ENCODE measurements at places on chromosomes 1 and 21. TPM values are rescaled to one million over a fixed set of nuclear protein-coding genes. Genes with fewer than 3 reads are reported as not detected.
A peak's percentile ranks its signal among the peaks of the same experiment; 100 is the strongest.

The S100A14 gene
- not detected for total RNA-seq

The S100A7A gene
- total RNA-seq = not detected

The HOOK1 gene
- total RNA-seq = 0.90 TPM

The SPRR2F gene
- total RNA-seq = not detected

The TMPRSS2 gene
- total RNA-seq = not detected

The TNFSF18 gene
- not detected for total RNA-seq

The PLEKHN1 gene
- 4.0 TPM for total RNA-seq

DNA sequence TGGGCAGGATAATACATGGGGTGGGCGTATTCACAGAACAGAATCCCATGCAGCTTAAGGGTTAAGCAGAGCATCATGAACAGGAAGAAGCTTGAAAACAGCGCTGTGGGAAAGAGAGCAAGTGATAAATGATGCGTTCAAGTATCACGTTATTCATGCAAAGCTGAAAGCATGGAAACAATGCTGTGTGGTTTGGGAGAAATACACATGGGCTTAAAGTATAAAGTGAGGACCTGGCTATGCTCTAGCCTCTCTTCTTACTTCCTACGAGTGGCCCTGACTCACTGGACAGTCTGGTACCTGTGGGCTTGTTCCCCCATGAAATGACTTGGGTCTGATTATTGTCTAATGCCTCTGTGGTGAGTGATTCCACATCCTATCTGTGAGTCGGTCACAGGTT is 25.7 kb downstream of the TMPRSS2 start:
- no peak for DNase-seq

DNA sequence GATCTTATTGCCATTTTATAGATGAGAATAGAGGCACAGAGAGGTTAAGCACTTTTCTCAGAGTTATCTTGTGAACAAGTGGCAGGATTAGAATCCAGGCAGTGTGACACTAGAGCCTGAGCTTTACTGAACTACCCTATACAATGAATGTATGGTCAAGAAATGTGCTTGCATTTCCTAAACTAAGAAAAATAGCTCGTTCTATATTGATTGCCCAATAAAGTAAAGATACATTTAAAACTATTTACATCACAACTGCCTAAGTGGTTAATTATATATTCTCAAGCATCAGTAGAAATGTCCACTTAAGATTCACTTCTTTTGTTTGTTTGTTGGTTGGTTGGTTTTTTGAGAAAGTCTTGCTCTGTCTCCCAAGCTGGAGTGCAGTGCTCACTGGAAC is 91.6 kb downstream of the ZFYVE9 start:
- DNase-seq = no peak

DNA sequence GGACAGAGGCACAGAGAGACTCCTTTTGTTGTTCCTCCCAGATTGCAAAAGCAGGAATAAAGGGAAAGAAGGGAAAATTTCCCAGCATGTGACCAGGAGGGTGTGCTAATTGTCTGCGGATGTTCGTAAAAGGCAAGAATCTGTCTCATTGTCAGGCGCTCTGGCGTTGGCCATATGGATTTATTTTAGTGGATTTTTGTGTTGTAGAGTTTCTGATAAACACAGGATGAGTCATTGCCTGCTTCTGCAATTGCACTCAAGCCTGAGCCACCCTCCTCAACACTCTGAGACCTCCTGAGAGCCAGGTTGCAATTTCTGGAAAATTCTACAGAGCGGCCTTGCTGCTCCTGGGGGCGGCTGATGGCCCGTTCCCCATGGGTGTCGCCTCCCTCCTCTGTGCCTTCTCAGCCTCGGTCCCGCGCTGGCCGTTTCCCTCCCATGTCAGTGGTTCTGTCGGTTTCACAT is 227.7 kb downstream of the KAZN start:
- DNase-seq = no peak

- DNase-seq = no peak
Observed at GRCh38 chr1:36174713-36175112, 18.8 kb downstream of the MAP7D1 start.

DNA sequence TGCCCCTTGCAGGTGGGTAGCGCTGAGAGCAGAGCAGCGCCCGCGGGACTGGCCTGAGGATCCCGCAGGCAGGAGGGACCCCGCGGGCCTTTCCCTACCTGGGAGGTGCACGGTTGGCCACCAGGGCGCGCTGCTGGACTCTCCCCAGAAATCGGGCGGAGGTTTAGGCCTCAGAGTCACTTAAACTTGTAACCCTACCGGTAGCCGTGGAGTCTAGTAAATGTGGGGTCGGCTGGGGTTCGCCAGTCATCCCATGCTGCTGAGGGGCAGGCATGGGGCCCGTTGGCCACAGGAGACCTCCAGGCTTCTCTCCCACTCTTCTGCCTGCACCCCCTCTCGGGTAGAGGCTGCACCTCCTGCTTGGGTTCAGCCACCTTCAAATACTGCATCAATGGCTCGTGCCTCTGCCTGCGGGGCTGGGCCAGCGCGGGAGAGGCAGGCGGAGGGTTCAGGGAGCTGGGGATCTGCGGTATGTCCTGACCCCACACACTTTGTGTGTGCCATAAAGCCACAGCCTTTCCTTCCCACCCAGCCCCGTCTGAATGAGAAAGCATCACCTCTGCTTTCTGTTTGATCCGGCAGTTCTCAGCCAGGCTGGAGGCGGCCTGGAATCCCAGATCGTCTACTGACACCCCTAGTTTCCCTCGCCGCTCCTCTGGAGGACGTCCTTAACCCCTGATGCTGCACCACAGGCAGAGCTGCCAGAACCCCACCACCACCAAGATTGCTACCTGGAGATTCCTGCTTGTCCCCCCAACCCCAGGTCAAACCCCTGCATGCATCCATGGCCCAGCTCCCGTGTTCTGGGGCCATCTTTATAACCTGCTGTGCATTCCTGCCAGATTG is 12.3 kb upstream of the GSTM4 start:
- DNase-seq = peak; percentile 81

DNA sequence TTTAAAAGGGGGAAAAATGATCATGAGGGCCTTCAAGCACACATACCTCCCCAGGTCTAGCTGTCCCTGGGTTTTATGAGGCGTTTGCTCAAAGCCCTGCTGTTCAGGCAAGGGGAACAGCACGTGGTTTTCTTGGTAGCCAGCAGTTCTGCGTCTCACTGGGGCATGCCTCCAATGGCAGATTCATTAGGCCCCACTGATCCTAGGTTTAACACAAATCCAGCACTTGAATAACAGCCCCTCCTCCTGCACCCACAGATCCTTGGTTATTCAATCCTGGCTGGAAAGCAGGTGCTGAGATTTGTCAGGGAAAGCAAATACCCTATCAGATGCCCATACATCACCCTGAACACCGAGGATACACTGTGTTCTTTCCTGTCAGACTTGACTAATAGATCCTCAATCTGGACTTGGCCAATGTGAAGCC is 106.4 kb downstream of the ZC3H11B start:
- no peak for DNase-seq

GRCh38 chr21:27647401-27647800 is 680.5 kb upstream of the ADAMTS5 start:
- DNase-seq = no peak

DNA sequence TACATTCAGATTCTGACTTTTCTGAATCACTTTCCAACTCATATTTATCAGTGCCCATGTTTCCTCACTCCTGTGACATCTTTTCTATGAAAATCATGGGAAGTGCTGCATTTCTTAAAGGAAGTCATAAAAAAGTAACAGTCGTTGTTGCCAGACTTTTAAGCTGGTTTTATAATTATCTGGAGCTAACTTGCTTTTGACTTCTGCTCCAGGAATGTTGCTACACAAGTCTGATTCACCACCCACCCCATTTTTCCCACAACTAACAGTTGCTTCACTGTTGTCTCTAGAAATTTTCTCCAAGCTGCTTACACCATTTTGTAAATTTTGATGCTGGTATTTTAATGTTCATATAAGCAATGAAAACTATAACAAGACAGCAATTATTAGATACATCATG is 12.2 kb downstream of the FCRLB start:
- DNase-seq = no peak

DNA sequence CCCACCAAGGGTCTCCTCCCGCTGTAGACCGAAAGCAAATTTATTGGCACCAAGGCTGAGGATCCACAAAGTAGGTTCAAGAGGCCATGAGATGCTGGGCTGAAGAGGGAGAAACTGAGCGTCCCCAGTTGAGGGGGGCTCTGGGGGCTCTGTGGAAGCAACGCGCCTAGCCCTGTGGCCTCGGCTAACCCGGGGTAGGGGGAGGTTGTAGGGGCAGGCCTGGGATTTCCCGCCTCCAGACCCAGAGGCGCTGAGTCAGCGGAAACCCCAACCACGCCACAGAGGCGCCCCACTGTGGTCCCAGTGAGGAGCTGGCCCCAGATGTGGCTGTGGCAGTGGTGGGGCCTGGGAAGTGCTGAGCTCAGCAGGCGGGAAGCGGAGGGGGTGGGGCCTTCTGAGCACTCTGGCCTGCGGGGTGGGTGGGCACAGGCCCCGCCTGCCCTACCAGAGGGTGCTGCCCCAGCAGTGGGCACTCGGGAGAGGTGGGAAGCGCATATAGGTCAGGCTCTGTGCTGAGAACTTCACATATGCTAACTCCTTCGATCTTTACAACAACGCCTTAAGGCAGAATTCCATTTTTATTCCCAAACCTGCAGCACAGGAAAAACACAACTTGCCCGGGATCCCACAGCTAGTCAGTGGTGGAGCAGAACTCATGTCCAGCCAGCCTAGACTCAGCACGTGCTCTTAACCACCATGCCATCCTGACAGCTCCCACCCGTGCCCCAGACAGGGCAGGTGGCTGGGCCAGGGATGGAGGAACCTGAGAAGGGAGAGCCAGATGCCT is 1.5 kb upstream of the COL16A1 start:
- DNase-seq = peak; percentile 49

DNA sequence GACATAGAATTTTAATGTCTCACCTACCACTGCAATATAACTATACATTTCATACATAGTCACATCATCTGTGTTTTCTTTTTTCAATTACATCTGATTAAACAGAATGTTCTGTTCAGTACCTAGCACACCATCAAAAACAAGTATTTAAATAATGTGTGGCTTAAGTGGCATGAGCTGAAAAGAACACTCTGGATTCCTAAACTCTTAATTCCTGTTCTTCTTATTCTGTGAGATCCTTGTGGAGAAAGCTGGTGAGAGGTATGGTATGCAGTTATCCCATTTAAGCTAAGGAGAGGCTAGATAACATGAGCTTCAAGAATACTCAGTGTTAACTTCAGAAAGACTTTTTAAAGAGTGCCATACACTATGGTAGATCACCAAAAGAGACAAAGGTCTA is 5.5 kb downstream of the TP53BP2 start:
- DNase-seq = no peak

DNA sequence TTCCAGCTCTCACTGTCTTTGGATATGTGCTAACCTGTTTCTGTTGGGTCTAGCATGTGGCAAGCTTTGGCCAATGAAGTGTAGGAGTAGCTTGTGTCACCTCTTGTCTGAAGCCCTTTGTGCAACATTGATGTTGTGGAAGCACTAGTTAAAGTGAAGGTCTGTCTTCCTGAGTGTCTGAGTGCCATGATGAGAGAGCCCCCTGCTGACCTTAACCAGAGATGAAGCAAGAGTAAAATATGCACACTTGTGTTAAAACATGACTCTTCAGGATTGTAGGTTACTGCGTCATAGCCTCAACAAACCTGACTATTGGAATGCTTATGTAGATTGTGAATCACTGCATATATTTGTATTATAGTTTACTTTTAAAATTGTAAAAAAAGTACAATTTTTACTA is 103.7 kb downstream of the NCAM2 start:
- DNase-seq = no peak

DNA sequence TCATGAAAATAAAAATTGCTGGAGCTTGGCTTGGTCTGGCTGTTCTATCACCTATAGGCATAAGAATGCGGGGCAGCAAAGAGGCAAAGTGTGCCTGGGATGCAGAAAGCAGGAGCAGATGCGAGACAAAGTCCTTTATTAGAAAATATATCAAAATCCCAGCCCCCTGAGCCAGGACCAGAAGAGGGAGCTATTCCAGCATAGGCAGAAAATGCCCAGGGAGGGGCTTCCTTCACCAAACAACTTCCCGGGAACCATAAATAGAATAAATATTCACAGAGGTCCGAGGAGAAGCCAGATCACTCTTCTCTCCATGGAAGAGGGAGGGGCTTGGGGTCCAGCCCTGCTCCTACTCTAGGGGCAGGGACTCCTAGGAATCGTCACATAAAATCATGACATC is 5.0 kb downstream of the PPOX start:
- no peak for DNase-seq

Measured in activated T-helper 2 cell treated with anti-CD3 and anti-CD28 coated beads, Interferon-gamma antibody, Interleukin-2, Interleukin-4, amounts not matched to agents 10 μg/mL and 5 μg/mL and 100 μg/mL, durations not matched to agents 14 hours and 24 hours and 36 hours (primary cell).